Stimulated activated naive B cell treated with anti-CD40 and anti-IgM and Interleukin-4, amounts not matched to agents 10 μg/mL and 1 μg/mL and 100 μg/mL, for 72 hours (primary cell): ENCODE measurements at places on chromosomes 2 and 18.

DNA sequence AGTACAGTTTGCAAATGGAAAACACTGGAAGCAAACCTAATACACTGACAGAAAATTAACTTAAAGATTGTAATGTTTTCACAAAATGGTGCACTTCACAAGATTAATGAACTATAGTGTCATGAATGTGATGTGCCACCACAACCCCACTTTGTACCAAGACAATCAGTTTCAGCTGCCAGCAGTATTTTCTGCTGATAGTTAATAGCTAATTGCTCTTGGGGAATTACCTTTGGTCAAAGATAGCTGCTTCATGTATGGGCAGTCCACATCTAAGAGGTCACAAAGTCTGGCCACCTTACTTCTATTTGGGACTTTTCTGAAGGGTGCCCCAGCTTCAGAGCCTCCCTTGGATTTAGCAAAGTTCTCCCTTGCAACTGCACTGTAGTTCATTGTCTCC, 254.0 kb downstream of the CALCRL start:
- DNase-seq, result no peak

- DNase-seq, result no peak
Observed at GRCh38 chr2:71882949-71883472, 264.7 kb downstream of the CYP26B1 start.

- DNase-seq, result no peak
Observed at GRCh38 chr2:37827455-37827854, 97.6 kb upstream of the RMDN2 start.

DNA sequence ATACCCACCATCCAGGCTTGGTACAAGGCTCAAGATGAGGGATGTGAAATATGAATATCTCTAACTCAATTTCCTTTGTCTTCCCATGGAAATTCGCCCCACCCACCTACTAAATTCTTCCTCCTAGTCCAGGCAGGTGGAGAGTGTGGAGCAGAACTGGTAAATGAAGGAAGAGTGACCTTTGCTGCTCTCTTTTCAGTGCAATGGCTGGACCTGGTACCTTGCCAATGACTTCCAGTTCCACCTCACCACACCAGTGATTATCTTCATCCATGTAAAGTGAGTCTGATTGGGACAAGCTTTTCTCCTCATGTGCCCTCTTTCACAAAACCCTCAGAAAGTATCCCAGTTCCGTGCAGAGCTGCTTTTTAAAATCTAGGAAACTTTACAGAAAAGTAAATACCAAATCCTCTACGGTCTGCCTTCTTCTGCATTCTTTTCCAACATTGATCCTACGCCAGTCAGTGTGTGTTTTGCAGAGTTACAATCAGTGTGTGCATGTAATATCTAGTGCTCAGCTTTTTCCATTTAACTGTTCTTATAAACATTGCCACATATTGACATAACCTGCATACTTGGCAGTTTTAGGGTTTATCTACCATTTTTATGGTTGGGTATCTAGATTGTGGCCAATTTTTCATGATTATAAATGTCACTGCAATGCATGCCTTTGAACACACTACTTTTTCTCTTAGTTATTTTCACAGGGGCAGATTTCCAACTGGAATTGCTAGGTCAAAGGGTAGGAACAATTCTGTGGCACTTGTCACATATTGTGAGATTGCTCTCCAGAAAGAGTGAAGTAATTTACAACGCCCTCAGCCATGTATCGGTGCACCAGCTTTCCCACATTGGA, 86.5 kb upstream of the SEC11C start:
- no peak for DNase-seq

DNA sequence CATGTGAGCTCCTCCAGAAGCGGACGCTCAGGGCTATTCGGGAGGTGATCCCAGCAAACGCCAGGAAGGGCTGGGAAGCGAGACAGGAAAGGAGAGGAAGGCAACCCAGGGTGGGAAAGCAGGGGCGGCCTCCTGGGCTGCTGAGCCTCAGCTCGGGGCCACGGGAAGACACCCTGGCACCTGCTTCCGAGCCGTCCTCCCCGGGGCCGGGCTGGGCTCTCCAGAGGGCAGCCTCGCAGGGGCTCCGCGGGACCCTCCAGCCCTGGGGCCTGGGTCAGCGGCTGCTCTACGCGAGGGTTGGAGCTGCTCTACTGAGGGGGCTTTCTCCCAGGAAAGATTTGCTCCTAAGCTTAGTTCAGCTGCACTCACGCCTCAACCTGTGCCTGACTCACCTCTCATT, 34.0 kb downstream of the TIMM21 start:
- DNase-seq, result no peak

GRCh38 chr2:147356157-147356556, 488.7 kb upstream of the ACVR2A start:
- no peak for DNase-seq

DNA sequence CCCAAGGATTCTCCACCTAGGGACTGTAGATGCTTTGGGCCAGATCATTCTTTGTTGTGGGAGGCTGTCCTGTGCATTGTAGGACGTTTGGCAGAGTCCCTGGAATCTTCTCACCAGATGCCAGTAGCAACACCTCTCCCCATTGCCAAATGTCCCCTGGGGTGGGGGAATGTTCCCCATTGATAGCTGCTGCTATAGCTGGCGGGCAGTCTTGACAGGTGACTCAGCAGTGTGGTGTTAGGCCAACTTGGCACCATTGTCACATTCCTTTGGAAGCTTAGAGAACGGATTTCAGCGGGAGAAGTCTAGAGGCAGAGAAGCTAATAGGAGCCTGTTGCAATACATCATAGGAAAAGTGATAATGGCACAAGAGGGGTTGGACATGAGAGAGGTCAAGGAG, 495.7 kb upstream of the SMIM21 start:
- no peak for DNase-seq

GRCh38 chr2:11777066-11777782, 30.8 kb downstream of the LPIN1 start:
- DNase-seq, result no peak

- no peak for DNase-seq
Observed at GRCh38 chr2:178928077-178928476, 120.9 kb upstream of the TTN start.

GRCh38 chr2:106068451-106068850, 125.7 kb downstream of the UXS1 start:
- DNase-seq, result no peak

- DNase-seq, result no peak
Observed at GRCh38 chr2:8579485-8580085, 102.3 kb upstream of the ID2 start.

DNA sequence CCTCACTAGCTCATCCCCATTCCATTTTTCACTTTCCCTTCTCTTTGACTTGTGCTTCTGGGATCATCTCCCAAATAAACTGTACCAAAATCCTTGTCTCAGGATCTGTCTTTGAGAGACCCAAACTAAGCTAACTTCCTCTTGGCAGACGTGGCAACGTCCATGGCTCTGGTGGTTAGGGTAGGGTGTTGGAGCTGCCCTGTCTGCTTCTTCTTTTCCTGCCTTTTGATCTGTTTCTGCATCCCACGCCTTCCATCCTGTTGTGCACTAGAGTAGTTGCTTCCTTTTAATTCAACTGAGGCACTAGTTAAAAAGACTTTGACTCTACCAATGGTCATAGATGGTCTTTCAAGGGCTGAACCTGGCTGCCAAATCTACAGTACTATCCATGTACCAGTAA, 5.5 kb upstream of the MAP4K4 start:
- no peak for DNase-seq

- no peak for DNase-seq
Observed at GRCh38 chr2:128722489-128722888, 403.8 kb upstream of the HS6ST1 start.

- no peak for DNase-seq
Observed at GRCh38 chr2:149735237-149735958, 147.8 kb upstream of the MMADHC start.

DNA sequence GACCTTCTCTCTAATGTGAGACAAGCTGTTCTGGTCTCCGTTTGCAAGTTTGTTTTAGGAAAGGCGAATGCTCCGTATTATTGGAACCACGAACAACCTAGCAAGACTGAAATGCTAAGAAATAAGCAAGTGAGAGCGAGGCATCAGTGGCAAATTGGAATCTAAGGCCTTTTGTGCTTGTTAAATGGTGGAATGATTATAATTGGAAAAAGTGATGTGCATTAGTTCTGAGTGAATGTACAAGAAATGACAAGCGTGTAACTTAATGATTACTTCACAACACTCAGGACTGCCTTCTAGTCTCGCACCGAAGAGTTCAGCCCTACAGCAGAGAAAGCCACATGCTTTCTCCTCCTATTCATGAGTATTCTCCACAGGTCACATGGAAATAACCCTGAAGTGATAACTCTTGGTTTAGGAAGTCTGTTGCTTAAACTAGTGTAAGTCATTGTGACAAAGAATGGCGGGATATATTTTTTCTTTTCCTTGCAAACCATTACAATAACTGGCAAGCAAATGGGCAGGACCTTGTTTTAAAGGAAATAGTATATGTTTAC, 392.2 kb upstream of the FIGN start:
- no peak for DNase-seq

- no peak for DNase-seq
Observed at GRCh38 chr2:160075171-160075570, 12.8 kb upstream of the PLA2R1 start.

- DNase-seq, result no peak
Observed at GRCh38 chr2:63872571-63873328, 31.1 kb downstream of the UGP2 start.
